ENCODE measurements at places on chromosomes 11 and 22. TPM values are rescaled to one million over a fixed set of nuclear protein-coding genes. Genes with fewer than 3 reads are reported as not detected.
A peak's percentile ranks its signal among the peaks of the same experiment; 100 is the strongest.

Gene CDC42BPG
- 0.39 TPM for total RNA-seq

Gene MRGPRE
- not detected for total RNA-seq

Gene TSPAN32
- total RNA-seq = 7.6 TPM

Gene LRRC10B
- not detected for total RNA-seq

Gene KRTAP5-7
- not detected for total RNA-seq

Gene TMEM151A
- total RNA-seq = not detected

Gene HEPN1
- not detected for total RNA-seq

- H3K4me1 ChIP-seq = no peaks in the 10 kb centered on the region
- H3K27ac ChIP-seq = no peak overlapping the region
- H3K36me3 ChIP-seq = no peaks in the 10 kb centered on the region
- H3K27me3 ChIP-seq = peaks cover 3% of the 10 kb centered on the region
- no peak for DNase-seq
Measured at GRCh38 chr22:49153921-49154320, 673.8 kb downstream of the BRD1 start.

DNA sequence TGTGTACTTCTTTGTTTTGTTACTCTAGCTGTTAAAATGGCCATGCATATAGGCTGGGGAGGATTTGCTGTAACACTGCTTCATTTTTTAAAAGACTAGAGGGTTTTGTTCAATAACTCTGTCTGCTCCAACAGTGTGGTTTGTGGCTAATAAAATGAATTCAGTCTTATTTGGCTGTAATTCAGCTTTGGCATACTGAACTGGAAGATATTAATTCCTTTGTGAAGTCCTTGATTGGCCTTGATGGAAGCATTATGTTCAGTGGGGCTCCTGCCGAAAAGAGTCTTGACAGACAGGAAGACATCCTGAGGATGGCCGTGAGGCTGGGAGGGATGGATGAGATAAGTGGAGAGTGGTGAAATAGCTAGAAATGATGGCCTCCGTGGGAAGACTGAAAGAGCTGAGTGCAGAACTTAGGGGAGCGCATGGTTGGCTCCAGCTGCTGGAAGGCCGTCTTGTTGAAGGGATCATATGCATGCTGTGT lies 44.8 kb upstream of the MYO18B start:
- DNase-seq = no peak
- no peak overlapping the region for H3K27ac ChIP-seq
- H3K36me3 ChIP-seq = peaks cover 3% of the 10 kb centered on the region

- no peak overlapping the region for H3K27ac ChIP-seq
- H3K4me3 ChIP-seq = no peak overlapping the region
- no peaks in the 10 kb centered on the region for H3K36me3 ChIP-seq
- DNase-seq = no peak
Measured at GRCh38 chr22:45932071-45932470, 44.9 kb downstream of the WNT7B start.

GRCh38 chr11:125593114-125593820 lies 615 bp downstream of the STT3A start:
- no peaks in the 10 kb centered on the region for H3K27me3 ChIP-seq
- peaks cover 47% of the 10 kb centered on the region for H3K4me1 ChIP-seq
- peak overlapping the region; percentile 95 for H3K27ac ChIP-seq
- no peak for DNase-seq
- peak overlapping the region; percentile 97 for H3K4me3 ChIP-seq

GRCh38 chr22:30008401-30008800 lies 71.9 kb upstream of the HORMAD2 start:
- no peaks in the 10 kb centered on the region for H3K4me1 ChIP-seq
- no peak for DNase-seq
- peaks cover 11% of the 10 kb centered on the region for H3K36me3 ChIP-seq
- no peak overlapping the region for H3K4me3 ChIP-seq
- no peak overlapping the region for H3K27ac ChIP-seq

GRCh38 chr22:29820961-29821290 lies 17.1 kb downstream of the ASCC2 start:
- peaks cover 9% of the 10 kb centered on the region for H3K4me1 ChIP-seq
- peaks cover 41% of the 10 kb centered on the region for H3K36me3 ChIP-seq
- no peak for DNase-seq
- peak overlapping the region; percentile 76 for H3K27ac ChIP-seq

DNA sequence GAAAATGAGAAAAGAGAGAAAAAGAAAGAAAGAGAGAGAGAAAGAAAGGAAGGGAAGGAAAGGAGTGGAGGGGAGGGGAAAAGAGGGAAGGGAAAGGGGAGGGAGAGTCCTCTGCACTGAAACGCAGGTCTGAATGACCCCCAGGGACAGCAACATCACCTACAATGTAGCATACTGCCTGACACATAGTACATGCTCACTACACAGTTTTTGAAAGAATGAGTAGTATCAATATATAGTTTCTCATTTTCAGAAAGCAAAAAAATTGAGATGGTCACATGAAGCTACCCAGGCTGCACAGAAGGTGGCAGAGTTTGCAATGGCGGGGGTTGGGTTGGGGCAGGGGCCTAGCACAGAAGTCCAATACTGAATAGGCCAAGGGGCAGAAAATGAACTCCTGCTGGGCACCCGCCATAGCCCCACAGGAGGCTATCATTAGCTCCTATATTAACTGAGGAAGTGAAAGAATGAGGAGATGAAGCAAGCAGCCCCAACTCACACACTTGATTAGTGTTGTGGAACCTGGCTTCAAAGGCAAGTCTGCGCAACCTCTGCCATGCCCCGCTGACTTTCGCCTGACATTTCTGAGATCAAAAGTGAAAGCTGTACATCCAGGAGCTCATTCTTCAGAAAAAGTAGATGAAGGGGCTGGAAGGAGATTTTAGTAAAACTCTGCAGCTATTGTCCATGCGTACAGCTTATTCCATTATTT lies 241.2 kb upstream of the SYN3 start:
- H3K36me3 ChIP-seq = no peaks in the 10 kb centered on the region
- peaks cover 8% of the 10 kb centered on the region for H3K27me3 ChIP-seq
- no peak overlapping the region for H3K4me3 ChIP-seq
- no peak for DNase-seq
- no peaks in the 10 kb centered on the region for H3K4me1 ChIP-seq

DNA sequence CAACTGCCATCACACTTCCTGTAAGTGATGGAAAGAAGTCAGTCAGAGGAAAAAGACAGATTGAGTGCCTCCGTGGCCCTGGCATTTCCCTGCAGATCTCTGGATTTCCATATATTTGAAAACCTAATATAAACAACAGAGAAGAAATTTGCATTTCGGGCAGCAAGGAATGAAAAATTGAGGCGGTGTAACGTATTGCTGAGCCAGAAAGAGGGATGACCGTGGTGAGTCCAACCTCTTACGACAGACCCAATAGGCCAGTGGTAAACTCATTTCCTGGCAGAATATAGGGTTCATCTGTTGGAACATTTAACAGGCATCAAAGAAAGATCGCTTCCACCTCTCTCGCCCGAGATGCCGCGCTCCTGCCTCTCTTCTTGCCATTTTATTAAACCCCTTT lies 336.5 kb downstream of the MIAT start:
- no peaks in the 10 kb centered on the region for H3K4me1 ChIP-seq
- H3K27me3 ChIP-seq = no peaks in the 10 kb centered on the region
- no peak overlapping the region for H3K4me3 ChIP-seq
- no peak for DNase-seq

GRCh38 chr11:108351468-108351867 lies 115.9 kb downstream of the C11orf65 start:
- H3K4me1 ChIP-seq = no peaks in the 10 kb centered on the region
- peaks cover 24% of the 10 kb centered on the region for H3K36me3 ChIP-seq
- no peaks in the 10 kb centered on the region for H3K27me3 ChIP-seq
- DNase-seq = no peak
- H3K27ac ChIP-seq = peak overlapping the region; percentile 7

DNA sequence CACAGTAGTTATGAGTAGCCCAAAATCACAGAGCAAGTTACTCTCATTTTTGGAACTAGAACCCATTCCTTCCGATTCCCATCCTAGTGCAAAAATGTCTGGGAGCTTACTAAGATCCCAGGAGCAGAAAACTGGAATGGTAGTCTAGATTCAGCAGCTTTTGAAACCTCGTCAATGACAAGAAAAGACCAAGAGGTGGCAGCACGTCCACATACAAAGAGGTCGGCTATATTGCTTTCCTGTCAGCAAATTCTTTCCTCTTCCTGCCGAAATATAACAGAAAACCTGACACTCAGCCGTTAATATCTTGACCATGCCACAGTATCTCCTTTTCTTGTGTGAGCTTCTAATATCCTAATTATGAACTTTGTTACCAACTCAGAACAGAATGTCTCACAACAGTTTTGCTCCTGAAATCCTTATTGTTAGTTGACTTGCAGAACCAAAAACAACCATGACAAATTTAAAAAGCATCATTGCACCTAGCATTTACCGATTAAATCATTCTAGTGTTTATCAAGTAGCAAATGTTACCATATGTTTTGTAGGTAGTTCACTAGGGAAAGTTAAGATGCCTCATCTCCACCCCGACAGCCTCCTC lies 92.8 kb upstream of the OR9G4 start:
- H3K27ac ChIP-seq = no peak overlapping the region
- H3K27me3 ChIP-seq = peaks cover 6% of the 10 kb centered on the region
- no peaks in the 10 kb centered on the region for H3K4me1 ChIP-seq
- no peak overlapping the region for H3K4me3 ChIP-seq
- H3K36me3 ChIP-seq = no peaks in the 10 kb centered on the region
- DNase-seq = peak; percentile 52

GRCh38 chr11:93689240-93689639 lies 27.8 kb downstream of the CEP295 start:
- no peaks in the 10 kb centered on the region for H3K27me3 ChIP-seq
- H3K36me3 ChIP-seq = peaks cover 57% of the 10 kb centered on the region
- H3K4me1 ChIP-seq = peaks cover 22% of the 10 kb centered on the region
- H3K4me3 ChIP-seq = peak overlapping the region; percentile 44

GRCh38 chr11:15159085-15159484 lies 44.4 kb downstream of the INSC start:
- no peak for DNase-seq
- no peaks in the 10 kb centered on the region for H3K4me1 ChIP-seq

DNA sequence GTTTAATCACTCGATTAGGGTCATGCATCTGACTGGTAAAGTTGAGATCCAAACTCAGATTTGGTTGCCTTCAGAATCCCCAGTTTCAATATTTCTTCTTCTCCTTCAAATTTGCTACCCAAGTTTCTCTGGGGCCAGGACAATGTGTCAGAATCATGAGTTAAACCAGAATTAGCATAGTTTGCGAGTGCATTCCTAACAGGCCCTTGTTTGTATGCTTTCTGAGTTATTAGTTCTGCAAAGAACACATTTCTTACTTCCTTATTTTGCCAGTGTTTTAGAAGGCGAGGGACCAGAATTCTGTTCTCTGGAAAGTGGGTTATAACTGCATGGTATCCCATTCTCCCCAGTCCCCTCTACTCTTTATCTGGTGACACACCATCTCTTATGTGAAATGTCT lies 112.0 kb downstream of the ARL14EP start:
- no peak overlapping the region for H3K4me3 ChIP-seq
- H3K27ac ChIP-seq = no peak overlapping the region
- no peaks in the 10 kb centered on the region for H3K27me3 ChIP-seq
- H3K4me1 ChIP-seq = no peaks in the 10 kb centered on the region

GRCh38 chr11:126829716-126830115 lies 170.9 kb downstream of the KIRREL3 start:
- H3K4me3 ChIP-seq = no peak overlapping the region
- H3K36me3 ChIP-seq = no peaks in the 10 kb centered on the region
- peaks cover 3% of the 10 kb centered on the region for H3K27me3 ChIP-seq
- H3K4me1 ChIP-seq = no peaks in the 10 kb centered on the region
- no peak overlapping the region for H3K27ac ChIP-seq

GRCh38 chr11:111819829-111820237 lies 51.5 kb downstream of the ALG9 start:
- H3K27me3 ChIP-seq = no peaks in the 10 kb centered on the region
- no peak for DNase-seq
- no peak overlapping the region for H3K4me3 ChIP-seq
- peaks cover 9% of the 10 kb centered on the region for H3K36me3 ChIP-seq
- peaks cover 3% of the 10 kb centered on the region for H3K4me1 ChIP-seq
- H3K27ac ChIP-seq = no peak overlapping the region

GRCh38 chr22:50670914-50671538 lies 1.6 kb upstream of the SHANK3 start:
- H3K27ac ChIP-seq = no peak overlapping the region
- no peaks in the 10 kb centered on the region for H3K36me3 ChIP-seq
- H3K4me3 ChIP-seq = no peak overlapping the region
- DNase-seq = no peak
- H3K27me3 ChIP-seq = peaks cover 28% of the 10 kb centered on the region
- peaks cover 5% of the 10 kb centered on the region for H3K4me1 ChIP-seq

GRCh38 chr11:47002390-47002789 lies 65.8 kb downstream of the CSTPP1 start:
- H3K36me3 ChIP-seq = peaks cover 8% of the 10 kb centered on the region
- H3K4me1 ChIP-seq = peaks cover 35% of the 10 kb centered on the region
- no peak overlapping the region for H3K4me3 ChIP-seq
- H3K27me3 ChIP-seq = no peaks in the 10 kb centered on the region

DNA sequence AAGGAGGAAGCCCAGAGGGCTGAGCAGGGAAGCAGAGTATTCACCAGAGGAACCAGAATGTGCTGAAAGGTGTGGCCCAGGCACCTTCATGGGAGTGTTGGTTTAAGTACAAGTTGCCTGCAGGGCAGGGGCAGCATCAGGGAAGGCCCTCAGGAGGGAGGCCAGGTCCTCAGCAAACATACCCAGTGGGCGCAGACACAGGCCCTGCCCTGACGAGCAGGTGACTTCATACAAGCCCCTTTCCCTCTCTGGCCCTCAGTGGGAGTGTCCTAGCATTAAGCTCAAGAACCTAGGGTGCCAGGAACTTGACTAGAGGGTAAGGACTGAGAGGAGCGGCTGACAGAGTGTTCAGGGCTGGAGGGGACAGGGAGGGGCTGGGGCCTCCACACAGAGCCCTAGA lies 7.5 kb upstream of the CASTOR1 start:
- H3K4me1 ChIP-seq = peaks cover 52% of the 10 kb centered on the region
- no peak for DNase-seq
- H3K27me3 ChIP-seq = no peaks in the 10 kb centered on the region
- H3K4me3 ChIP-seq = no peak overlapping the region
- H3K27ac ChIP-seq = peak overlapping the region; percentile 76
- peaks cover 31% of the 10 kb centered on the region for H3K36me3 ChIP-seq
